SK-N-SH (cell line): ENCODE measurements at places on chromosomes 1 and 21.

DNA sequence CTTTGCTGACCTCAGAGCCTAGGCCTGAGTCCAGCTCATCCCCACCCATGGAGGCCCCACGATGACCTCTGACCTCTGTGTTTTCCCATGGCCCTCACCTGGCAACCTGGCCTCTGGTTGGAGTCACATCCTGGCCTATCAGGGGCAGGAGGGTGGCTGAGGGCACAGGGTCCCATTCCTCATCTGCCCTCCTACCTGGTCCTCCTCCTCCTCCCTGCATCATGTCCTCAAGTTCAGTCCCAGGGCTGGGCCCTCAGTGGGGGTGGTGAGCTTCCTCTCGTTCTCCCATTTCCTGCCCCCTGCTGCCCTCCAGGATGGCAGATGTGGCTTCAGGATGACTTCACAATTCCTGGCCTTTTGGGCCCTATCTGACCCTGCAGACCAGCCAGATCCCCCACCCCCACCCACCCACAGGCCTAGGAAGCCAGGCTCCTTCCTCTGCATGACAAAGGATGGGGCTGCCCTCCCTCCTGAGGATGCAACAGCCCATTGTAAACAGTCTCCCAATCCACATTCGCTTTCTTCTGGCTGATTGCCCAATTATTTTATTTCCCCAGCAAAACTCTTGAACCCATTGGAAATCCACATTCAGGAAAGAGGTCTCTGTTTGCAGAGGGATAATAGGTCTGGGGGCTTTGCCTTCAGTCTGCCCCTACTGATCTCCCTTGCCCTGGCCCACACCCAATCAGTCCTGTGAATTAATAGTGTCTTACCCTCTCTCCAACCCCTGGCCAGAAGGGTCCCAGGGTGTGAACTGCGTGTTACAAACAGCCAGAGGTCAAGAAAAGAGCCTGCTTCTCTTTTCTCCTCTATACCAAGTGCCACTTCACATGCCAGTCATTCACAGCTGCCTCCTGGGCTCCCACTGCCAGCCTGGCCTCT is 10.3 kb upstream of the LEFTY1 start:
- DNase-seq, result no peak

DNA sequence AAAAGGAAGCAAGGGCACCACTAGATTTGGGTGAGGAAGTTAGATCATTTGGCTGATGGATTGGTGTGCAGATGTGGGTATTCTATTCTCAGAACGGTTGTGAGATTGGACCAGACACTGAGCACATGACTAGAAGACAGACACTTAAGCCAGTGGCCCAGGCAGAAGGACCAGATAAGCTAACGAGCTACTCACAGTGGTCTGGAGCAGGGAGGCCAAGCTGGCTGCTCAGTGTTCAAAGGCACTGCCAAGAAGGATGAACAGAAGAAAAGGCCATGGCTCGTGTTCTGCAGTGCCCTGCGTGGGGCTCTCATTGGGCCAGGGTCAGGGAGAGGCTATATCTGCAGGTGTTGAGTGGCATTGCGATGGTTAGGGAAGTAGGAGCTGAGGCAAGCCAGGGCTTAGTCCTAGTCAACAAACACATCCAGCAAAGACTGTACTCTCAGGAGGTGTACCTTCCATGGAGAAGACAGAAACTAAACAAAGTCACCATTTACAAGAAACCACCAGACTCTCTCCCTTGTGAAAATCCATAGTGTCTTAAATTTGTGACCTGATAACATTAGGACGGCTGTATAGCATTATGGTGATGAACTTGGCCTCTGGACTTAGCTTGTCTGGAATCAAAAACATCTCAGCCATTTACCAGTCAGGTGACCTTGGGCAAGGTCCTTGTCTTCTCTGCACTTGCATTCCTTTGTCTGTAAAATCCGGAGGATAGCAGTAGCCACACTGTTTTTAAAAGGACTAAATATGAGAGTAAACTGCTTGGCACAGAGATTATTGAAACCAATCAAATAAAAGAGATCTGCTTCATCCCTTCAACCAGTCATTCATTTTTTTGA is 274.5 kb downstream of the SIPA1L2 start:
- DNase-seq, result peak; percentile 25

DNA sequence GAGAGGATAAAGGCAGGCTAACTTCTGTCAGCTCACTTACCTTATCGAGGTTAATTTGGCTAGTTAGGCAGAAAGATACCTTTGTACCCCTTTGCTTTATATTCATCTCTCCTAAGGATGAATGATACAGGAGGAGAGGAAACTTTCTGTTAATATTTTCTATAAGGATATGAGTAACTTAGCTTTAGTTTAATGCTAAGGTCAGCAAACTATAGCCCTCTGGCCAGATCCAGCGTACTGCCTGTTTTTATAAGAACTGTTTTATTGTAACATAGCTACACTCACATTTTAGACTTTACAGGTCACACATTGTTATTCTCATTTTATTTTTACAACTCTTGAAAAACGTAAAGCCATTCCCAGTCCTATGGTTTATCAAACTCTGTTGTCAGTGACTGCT is 18.1 kb downstream of the DHX9 start:
- no peak for DNase-seq

- no peak for DNase-seq
These were observed 402.5 kb downstream of the PTPRC start for GRCh38 chr1:199041173-199041914.

GRCh38 chr1:85349224-85349623 is 72.8 kb upstream of the BCL10 start:
- no peak for DNase-seq

DNA sequence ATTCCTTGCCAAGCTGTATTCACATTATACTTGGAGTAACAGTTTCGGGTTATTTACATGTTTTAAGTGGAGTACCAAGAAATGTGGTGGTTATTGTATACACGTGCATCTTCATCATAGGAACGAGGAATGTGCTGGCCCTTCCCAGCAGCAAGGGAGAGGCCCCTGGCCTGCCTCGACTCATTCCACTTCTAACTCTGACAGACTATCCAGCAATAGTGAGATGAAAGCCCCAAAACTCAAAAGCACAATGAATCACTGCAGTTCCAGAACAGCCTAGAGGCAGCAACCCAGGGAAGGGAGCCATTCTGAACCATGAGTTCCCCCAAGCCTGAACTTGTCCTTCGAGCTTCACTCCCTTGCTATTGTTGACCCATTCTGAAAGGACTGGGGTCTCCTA is 23.1 kb downstream of the FAM89A start:
- DNase-seq, result no peak

GRCh38 chr1:212596798-212597197 is 11.8 kb upstream of the ATF3 start:
- DNase-seq, result no peak

GRCh38 chr1:173418107-173418985 is 58.8 kb upstream of the PRDX6 start:
- DNase-seq, result no peak

DNA sequence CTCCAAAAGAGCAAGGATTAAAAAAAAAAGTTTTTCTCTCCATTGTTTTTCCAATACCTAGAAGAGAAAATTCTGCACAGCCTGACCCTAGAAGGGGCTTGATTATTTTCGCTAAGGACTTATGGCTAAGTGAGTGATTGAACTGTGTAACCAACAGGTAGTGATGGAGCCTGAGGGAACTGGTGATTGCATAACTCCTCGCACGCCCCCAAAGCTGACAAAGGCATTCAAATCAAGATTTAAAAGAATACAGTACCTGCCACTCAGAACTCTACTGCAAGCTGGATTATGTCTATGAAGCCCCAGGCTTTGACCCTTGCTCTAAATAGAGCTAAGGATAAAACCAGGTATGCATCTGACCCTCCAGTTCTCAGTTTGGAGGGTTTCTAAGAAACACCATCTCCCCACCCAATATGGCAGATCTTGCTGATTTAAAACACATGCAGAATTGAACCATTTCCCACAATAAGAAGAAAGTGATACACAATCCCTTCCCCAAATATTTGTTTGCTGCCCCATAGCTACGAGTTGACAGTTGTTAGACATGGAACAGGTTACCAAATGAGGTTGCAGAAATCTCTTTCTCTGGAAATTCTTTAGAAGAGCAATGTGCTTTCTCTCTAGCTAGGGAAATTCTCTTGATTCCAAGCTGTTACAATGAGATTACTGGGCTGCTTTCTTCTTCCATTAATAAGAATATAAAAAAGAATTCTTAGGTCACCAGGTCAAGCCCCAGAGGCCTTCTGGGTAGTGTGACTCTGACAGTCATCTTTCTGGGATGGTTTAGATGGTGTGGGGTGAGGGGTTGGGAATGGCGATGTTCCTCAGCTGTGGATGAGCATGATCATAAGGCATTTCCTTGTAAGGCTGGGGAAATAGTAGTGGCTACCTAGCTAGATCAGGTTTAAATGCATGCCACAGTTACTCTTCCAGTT is 35.1 kb downstream of the FGGY start:
- DNase-seq, result no peak

- no peak for DNase-seq
These were observed 4.8 kb upstream of the MYSM1 start for GRCh38 chr1:58704616-58705021.

GRCh38 chr1:11855430-11855829 is 3.3 kb downstream of the NPPB start:
- DNase-seq, result no peak

DNA sequence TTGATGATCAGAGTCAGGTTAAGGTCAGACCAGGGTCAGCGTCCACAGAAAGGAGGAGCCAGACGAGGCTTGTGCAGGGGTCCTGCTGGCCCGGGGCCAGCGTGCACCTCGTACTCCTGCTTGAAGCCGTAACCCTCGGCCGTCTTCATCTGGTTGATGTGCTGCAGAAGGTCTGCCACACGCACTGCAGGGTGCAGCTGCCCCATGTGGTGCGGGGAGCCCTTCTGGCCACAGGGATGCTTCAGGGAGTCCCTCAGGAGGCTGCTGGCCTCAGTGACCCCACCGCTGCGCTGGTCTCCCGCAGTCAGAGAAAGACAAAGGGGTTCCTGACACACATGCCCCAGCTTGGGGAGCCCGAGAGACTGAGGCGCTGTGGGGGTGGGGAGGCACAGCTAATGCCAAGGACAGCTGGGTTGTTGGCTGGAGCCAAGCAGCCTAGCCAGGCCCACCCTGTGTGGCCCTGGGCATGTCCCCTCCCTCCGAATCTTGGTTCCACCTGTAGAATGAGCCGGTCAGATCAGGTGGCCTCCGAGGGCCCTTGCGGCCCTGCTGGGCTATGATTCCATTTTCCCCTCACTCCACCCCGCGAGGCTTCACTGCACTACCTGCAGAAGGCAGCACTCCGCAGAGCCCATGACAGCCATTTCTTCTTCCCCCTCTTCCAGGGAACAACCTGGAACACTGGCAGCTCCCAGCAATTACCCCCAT is 251.9 kb downstream of the PTPRU start:
- no peak for DNase-seq

DNA sequence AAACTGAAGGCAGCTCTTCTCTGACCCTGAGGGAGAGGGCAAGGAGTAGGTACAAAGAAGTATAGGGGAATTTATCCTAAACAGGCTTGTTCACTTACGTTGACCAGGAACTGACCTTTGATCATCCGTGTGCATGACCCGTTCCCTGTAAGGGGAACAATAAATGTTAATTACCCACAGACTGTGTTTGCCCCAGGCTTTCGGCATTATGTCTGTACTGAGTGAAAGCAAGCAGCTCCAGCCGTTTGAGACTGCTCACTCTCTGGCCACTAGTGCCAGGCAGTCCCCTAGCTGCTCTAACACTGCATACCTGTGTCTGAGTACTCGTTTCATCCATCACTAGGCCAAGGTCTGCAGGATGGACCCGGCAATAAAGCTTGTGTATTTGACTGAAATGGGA is 1365.3 kb downstream of the NCAM2 start:
- no peak for DNase-seq

DNA sequence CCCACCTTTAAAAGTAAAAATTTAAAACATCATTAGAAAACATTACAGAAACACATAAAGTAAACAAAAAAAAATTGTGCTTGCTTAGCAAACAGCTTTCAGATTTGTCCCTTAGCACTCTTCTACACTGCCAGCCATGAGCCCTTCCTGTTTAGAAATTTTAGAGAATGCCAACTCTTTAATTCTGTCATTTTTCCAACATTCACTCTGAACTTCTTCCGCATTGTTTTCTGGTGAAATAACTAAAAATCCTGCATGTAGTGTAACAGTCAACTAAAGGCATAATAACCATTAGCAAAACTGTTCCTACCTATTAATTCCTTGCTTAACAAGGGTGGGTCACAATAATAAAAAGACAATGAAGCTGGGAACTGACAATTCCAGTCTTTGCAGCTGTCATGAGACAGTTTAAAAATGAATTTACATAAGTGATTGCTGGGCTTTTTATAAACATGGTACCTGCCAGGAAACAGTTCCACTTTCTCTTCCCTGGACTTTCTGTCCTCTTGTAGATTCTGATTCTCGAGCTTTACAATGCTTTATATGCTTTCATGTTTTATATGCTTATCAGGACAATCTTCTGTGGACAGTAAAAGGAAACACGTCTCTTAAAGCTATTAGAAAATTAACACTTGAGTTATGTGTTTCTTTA is 19.0 kb downstream of the GNG12 start:
- DNase-seq, result no peak

GRCh38 chr1:182671750-182672486 is 12.5 kb downstream of the RGS8 start:
- DNase-seq, result peak; percentile 64

- no peak for DNase-seq
These were observed 13.7 kb downstream of the PABPC4 start for GRCh38 chr1:39562886-39563285.

DNA sequence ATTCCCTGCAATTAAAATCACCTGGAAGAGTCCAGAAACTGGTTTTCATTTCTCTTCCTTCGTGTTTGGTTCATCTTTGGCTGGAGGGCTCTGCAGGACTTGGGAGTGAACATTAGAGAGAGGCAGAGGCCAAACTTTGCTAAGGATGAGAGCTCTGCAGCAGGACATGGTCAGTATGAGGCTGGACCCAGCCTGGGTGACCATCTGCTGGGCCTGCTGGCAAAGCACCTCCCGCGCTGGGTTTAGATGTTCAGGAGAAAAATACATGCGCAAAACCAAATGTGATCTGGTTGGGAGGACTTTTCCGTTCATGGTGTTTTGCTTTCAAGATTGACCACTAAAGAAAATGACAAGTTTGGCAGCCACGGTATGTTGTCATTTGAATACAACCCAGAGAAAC is 15.9 kb downstream of the KAZN start:
- DNase-seq, result peak; percentile 31

GRCh38 chr1:193111641-193112090 is 6.5 kb upstream of the GLRX2 start:
- DNase-seq, result no peak

GRCh38 chr1:54186056-54186455 is 13.8 kb downstream of the CYB5RL start:
- DNase-seq, result no peak

- no peak for DNase-seq
These were observed 13.9 kb upstream of the BTG2 start for GRCh38 chr1:203291201-203292096.

DNA sequence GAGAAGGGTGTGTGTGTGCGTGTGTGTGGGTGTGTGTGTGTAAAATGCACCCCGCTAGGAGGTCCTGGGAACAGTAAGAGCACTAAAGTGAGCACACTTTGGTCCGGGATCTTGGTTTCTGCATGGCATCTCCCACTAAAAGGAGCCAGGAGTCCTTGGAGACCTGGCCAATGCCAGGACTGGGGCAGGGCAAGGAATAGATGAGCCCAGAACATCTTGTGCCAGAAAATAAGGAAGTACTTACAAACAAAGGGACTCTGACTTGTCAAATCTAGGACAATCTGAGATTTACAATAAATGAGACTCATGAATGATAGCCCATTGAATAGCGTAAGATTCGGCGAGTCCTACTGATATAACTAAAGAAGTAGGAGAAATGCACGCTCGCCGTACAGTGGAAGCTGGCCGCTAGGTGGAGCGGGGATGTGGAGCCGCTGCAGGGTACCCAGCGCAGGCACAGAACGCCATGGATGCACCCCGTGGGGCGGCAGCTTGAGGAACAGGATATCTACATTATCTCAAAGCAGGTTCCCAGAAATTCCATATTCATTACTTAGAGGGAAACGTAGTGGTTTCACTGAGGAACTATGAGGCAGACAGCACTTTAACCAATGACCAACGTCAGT is 7.1 kb downstream of the SLC37A1 start:
- peak; percentile 62 for DNase-seq
